Activated CD4-positive, alpha-beta T cell treated with anti-CD3 and anti-CD28 coated beads, Interleukin-2, amount 10 ng/mL, durations not matched to agents 7 days and 5 days (primary cell): ENCODE measurements at places on chromosomes 12 and 14.

GRCh38 chr12:53378724-53379388 is 1.1 kb upstream of the SP1 start:
- DNase-seq, result no peak

- DNase-seq, result no peak
These were observed 4.3 kb downstream of the PRKAB1 start for GRCh38 chr12:119672194-119672593.

DNA sequence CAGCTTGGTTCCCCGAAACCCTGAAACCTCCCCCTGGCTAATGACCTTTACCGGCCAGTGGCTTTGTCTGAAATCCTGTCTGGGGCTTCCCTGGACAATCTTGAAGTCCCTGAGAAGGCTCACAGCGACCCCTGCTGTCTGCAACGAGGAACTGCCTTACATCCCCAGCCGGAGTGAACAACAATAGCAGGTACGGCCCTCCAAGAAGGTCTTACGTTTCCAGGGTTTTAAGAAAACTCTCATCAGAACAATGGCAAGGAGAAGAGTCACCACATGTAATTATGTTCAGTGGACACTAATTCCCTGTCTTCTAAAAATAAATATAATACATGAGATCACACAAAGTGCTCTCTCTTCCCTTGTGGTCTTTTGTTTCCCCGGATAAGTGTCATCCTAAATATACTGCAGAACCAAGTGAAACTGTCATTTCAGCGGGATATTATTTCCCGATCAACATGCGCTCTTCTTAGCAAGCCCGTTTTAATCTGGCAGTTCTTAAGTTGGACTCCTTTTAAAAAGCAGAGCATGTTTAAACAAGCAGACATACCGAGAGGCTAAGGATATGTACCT is 53.3 kb downstream of the RBM19 start:
- DNase-seq, result peak; percentile 58

DNA sequence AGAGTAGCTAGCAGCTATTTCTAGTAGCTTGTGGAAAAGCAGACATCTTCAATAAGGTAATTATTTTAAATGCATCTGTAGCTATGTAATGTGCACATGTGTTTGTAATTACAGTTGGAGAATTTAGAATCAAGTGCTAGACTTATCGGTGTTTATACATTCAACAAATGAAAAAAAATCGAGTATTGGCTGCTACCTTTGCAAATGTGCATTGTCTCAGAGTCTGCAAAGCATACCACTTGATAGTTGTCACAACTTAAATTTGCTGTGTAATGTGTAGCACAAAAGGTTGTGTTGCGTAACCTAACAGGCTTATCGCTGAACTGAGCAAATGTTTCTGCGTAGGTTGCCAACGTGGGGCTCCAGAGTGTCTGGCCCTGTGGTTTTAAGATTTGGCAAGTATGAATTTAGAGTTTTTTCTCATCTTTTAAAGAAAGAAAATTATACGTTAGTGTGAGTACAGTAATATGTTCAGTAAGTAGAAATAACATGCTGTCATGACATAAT is 44.3 kb downstream of the TMTC2 start:
- no peak for DNase-seq

DNA sequence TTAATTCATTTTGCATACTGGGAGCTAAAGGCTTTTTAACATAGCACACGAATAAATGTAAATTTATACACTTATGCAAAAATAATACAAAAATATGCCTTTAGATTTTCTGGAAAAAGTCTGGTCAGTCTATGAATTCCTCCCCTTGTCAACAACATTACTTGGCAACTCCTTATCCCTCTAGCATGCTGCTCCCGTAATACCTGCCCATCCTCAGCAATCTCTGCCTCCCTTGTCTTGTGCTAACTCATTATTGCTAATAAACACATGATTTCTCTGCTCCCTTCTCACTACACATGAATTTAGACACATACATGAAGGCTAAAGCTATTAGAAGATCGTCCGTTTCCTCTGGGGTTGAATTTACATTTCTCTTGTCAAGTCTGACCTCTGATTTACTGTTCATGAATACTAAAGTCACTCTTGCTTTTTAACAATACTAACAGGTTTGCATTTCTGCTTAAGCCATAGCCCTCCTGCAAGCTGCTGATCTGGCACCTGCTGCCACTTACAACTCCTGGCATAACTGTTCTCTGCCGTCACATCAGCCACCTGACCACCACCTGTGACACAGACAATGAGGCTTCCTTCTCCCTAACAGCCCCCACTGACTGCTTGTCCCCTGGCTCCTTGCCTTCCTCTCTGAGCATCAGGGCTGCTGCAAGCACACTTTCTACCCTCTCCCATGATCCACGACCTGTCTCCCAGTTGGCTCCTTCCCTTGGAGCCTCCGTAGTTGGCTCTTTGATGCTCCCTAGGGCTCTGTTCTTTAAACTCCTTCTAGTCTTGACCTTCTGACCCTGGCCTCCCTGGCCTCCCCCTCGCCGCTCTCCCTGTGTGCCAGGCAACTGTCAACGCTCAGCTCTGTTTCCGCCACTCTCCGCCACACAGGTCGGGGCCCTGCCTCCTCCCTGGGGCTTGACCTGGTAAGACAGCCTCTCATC is 177.6 kb downstream of the CALM1 start:
- DNase-seq, result no peak

DNA sequence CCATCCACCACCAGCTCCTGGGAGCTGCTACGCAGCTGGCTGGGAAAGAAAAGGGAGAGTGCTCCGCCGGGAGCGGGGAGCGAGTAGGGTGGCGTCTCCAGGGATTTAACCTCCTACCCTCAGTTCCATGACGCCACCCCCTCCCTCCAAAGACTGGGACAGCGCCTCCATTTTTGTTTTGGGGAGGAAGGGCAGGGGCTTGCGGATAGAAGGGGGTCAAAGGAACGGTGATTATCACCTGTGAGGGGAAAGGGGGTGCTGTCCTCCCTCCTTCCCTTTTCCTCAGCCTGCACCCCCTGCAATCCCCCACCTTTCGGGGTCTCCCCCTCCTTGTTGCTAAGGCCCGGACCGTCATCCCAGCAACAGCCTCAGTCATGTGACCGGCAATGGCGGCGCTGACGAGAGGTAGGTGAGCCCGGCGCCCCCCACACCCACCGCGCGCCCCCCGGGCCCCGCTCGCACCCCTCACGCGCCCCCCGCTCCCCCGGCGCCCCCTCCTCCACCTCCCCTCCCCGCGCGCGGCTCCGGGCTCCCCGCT is at the start of gene DTX3:
Gene DTX3, plus strand, starts transcription at position 371 of the 538 bp plus-strand sequence. CDS start 1,694 bp downstream, outside the sequence.
- peak; percentile 45 for DNase-seq
